ENCODE measurements at places on chromosomes 2 and 18. TPM values are rescaled to one million over a fixed set of nuclear protein-coding genes. Genes with fewer than 3 reads are reported as not detected.

Gene EPHA4
- 16.8 TPM for total RNA-seq

DNA sequence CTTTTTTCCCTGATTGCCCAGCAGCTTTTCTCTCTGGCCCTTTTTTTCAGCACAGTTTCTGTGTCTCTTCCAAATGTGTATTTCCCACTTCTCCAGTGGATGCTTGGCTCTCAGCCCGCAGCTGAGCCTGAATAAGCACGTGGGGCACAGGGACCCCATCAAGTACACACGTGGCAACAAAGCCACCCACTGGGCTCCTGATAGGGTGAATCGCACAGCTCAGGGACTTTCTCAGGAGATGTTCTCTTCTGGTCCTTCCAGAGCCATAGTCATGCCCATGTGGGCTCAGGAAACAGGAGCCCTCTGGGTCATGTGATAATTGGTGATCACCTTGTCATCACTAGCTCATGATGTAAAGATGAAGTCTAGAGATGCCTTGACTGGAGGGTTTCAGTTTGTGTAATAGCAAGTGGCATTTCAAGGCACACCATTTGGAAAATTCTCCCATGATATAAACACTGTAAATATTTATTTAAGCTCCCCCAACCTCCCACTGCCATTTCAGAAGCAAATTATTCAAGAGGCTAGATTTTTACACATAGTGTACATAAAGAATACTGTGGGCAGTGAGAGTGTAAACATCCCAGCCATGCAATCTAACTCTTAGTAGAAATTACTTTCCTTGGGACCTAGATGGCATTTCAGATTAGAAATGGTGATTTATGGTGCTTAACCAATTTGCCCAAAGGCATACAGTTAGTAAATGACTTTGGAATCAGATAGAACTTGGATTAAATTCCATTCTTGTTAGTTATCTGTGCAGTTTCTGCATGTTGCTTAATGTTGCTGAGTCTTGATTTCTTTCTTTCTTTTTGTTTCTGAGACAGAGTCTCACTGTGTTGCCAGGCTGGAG lies 597.5 kb downstream of the SLC4A3 start:
- no peaks in the 10 kb centered on the region for H3K27me3 ChIP-seq
- peaks cover 21% of the 10 kb centered on the region for H3K4me1 ChIP-seq
- no peaks in the 10 kb centered on the region for H3K36me3 ChIP-seq
- no peak overlapping the region for H3K4me3 ChIP-seq
- DNase-seq, result no peak

DNA sequence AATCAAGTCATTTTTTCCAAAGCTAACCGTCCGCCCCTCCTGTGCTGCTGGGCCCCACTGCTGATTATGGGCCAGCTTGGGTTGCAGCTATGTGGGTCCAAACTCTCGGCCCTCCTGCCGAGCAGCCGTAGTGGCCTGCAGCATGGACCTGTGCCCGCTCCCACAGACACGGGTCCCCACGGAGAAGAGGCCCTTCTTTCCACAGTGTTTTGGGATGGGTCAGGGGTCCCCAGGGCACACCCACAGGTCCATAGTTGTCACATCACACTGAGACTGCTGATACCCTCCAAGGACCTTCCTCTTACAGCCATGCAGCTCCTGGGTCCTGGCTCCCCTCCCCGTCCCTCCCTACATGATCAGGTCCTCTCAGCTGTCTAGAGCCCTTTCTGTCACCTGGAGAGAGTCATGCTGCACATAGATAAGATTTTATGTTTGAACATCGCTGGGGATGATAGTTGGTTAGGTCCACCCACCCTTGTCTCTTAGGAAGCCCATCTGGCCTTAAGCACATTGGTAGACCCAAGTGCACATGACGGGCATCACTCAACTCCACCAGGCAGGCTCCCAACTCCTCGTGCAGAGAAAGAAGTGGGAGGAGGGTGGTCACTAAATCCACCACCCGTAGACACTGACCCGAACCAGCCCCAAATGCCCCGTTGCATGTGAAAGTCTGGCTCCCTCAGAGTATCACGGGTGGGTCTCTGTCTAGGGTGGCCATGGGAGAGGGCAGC lies 17.5 kb downstream of the GPR55 start:
- peaks cover 8% of the 10 kb centered on the region for H3K4me1 ChIP-seq
- DNase-seq, result peak; percentile 75
- no peaks in the 10 kb centered on the region for H3K36me3 ChIP-seq
- no peak overlapping the region for H3K4me3 ChIP-seq
- peaks cover 10% of the 10 kb centered on the region for H3K27me3 ChIP-seq

- H3K4me1 ChIP-seq, result peaks cover 17% of the 10 kb centered on the region
- H3K27me3 ChIP-seq, result no peaks in the 10 kb centered on the region
- H3K4me3 ChIP-seq, result no peak overlapping the region
Observed at GRCh38 chr2:63981702-63982103, 37.5 kb downstream of the VPS54 start.

Data from osteocyte (in vitro differentiated cells).